Activated CD4-positive, alpha-beta memory T cell treated with anti-CD3 and anti-CD28 coated beads for 36 hours (primary cell): ENCODE measurements at places on chromosomes 16 and 17. TPM values are rescaled to one million over a fixed set of nuclear protein-coding genes. Genes with fewer than 3 reads are reported as not detected.

The CTRB1 gene
- total RNA-seq: not detected

The TRIM72 gene
- not detected for total RNA-seq

The FBXL19 gene
- total RNA-seq: 21.0 TPM

The GHDC gene
- total RNA-seq: 13.1 TPM

The SPNS2 gene
- 0.15 TPM for total RNA-seq

- no peak overlapping the region for H3K4me3 ChIP-seq
- H3K27ac ChIP-seq: no peak overlapping the region
- no peaks in the 10 kb centered on the region for H3K36me3 ChIP-seq
- no peaks in the 10 kb centered on the region for H3K4me1 ChIP-seq
- H3K27me3 ChIP-seq: no peaks in the 10 kb centered on the region
Measured at GRCh38 chr16:60302261-60302660, 1568.1 kb upstream of the GOT2 start.

DNA sequence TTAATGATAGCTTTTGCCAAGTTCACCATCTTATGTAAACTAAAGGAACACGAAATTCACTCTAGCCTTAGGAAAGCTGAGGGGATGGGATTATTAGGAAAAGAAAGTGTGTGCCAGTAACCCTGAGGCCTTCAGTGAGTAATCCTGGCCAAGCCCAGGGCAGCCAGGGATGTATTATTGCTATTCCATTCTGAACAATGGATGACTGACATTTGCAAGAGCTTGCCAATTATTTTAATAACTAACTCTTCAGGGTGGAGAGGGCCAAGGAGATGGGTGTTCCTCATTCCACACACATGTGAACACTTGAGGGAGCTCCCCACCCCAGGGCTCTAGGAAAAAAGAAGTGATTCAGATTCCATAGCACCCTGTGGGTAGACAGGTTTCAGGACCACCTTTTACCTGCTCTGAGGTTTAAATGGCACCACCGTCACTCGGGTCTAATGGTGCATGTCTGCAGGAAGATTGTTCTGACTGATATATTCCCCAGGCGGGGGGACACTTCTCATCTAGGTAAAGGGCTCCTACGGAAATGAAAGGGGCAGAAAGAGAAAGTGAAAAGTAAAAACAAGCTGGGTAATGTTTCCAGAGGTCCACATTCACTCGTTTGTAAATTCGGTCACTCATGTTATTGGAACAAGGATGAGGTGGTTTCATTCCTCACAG is 41.5 kb downstream of the TK2 start:
- H3K27ac ChIP-seq: no peak overlapping the region
- no peak overlapping the region for H3K4me3 ChIP-seq
- no peak for DNase-seq
- peaks cover 7% of the 10 kb centered on the region for H3K4me1 ChIP-seq
- no peaks in the 10 kb centered on the region for H3K27me3 ChIP-seq

DNA sequence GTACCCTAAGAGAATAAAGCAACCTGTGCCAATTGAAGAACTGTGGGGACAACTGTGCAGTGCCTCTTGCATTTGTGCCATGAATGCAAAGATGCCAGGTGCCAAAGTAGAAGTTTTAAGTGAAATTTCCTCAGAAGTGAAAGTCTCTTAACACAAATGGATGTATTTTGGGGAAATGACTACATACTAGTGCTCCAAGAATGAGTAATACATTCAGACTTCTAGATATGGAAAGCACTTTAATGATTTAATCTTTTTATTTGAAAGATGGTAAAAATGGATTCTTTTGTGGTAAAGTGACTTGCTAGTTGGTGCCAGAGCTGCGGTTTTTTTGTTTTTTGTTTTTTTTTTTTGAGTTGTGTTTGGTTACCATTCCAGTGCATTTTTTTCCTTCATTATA is 15.0 kb downstream of the UTP18 start:
- no peak overlapping the region for H3K27ac ChIP-seq
- no peak for DNase-seq
- peaks cover 63% of the 10 kb centered on the region for H3K36me3 ChIP-seq
- H3K4me3 ChIP-seq: no peak overlapping the region

DNA sequence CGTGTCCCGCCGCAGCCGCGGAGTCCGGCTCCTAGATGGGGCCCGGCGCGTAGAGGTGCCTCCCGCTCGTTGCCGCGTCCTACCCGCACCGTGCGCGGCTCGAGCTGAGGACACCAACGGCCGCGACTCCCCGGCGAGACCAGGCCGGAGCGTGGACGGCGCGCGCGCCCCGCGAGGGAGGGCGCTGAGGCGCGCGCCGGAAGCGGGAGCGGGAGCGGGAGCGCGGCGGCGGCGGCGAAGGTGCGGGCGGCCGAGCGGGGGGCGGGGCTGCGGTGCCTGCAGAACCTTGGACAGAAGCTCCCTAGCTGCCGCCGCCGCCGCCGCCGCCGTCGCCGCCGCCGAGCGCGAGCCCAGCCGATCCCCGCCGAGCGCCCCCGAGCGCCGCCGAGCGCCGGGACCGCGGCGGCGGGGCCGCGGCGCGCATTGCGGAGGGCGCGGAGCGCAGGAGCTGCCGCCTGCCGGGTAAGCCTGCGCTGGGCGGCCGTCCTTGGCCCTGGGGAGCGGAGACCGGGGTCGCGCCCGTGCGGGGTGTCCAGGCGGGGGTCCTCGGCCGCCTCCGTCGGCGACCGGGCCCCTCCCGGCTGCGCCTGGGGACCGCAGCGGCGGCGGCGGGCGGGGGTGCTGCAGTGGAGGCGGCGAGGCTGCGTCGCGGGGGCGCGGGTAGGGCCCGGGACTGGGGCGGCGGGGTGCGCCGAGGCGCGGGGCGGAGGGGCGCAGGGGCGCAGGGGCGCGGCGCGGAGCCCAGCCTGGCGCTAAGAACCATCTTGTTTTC is at the start of gene CDK5R1:
TSS of gene CDK5R1 (plus strand) at position 293 of the 772 bp plus-strand sequence. CDS start 628 bp downstream, outside the sequence.
- H3K4me1 ChIP-seq: peaks cover 51% of the 10 kb centered on the region
- H3K27ac ChIP-seq: peak within 1 kb of the TSS; percentile 86
- H3K36me3 ChIP-seq: peaks cover 34% of the 10 kb centered on the region
- peak within 1 kb of the TSS; percentile 87 for H3K4me3 ChIP-seq
- peak; percentile 82 for DNase-seq

DNA sequence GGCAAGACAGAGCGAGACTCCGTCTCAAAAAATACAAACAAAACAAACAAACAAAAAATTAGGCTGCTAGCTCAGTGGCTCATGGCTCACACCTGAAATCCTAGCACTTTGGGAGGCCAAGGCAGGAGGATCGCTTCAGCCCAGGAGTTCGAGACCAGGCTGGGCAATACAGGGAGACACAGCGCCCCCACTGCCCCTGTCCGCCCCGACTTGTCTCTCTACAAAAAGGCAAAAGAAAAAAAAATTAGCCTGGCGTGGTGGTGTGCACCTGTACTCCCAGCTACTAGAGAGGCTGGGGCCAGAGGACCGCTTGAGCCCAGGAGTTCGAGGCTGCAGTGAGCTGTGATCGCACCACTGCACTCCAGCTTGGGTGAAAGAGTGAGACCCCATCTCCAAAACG is 531 bp upstream of the CDH1 start:
- no peak for DNase-seq
- no peak overlapping the region for H3K27ac ChIP-seq
- peaks cover 26% of the 10 kb centered on the region for H3K27me3 ChIP-seq
- H3K4me3 ChIP-seq: peak overlapping the region; percentile 63
- no peaks in the 10 kb centered on the region for H3K36me3 ChIP-seq

- H3K27ac ChIP-seq: peak overlapping the region; percentile 62
- no peaks in the 10 kb centered on the region for H3K36me3 ChIP-seq
- peaks cover 15% of the 10 kb centered on the region for H3K4me1 ChIP-seq
- no peaks in the 10 kb centered on the region for H3K27me3 ChIP-seq
- peak; percentile 66 for DNase-seq
Measured at GRCh38 chr17:50931144-50931908, 65.2 kb upstream of the TOB1 start.

DNA sequence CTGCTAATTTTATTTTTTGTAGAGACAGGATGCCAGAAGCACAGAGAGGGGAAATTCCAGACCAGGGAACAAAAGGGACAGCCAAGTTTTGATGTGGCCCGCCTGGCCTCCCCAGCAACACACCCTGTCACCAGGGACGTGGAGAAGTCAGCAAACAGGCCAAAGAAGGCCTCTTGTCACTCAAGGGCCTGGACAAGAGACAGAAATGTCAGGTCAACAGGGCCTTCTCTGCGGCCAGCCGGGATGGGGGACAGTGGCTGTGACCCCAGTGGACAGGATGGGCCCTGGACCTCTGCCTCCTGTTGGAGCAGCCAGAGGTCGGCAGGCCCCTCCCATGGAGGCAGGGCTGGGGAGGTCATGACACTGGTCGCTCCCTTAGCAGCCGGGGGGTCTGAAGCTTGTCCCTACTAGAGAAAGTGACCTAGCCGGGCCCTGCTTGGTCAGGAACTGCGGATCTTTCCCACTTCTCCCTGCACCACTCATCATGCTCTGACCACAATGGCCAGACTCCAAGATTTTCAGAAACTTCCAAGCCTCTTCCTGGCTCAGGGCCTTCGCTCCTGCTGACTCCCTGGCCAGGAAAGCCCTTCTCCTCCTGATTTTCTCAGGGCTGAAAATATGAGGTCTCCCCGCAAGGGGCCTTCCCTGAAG is 9.2 kb upstream of the TVP23A start:
- no peaks in the 10 kb centered on the region for H3K27me3 ChIP-seq
- H3K27ac ChIP-seq: no peak overlapping the region
- no peak overlapping the region for H3K4me3 ChIP-seq
- no peak for DNase-seq

DNA sequence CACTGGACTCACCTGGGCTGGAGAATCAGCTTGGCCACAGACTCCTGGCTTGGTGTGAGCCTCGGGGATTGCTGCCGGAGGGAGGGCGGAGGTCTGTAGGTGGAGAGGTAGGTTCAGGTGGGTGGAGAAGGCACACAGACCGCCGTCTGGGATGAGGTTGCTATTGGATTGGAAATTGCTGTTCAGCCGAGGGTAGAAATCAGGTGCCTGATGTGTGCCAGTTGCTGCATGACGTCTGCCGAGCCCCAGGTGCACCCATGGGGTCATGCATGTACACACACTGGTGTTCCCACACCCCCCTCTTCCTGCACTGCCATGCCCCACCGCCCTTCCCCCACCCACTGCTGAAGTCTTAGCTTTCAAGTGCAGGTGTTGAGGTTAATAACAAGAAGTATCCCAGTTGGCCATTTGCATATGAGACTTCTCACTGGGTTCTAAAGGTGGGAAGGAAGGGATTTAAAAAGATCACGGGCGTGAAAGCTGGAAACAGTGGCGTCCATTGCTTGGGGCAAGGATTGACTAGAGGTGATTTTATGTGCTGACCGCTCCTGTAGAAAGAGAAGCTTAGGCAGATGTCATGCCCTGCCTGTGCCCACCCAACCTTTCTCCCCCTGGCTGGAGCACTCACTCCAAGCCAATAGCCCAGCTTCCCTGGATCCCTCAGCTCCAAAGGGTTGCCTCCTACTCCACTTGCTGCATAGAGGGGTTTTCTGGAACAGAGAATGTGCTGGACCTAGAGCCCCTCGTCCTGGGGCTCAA is 193.6 kb downstream of the CCDC182 start:
- peaks cover 12% of the 10 kb centered on the region for H3K4me1 ChIP-seq
- H3K36me3 ChIP-seq: no peaks in the 10 kb centered on the region
- H3K27me3 ChIP-seq: no peaks in the 10 kb centered on the region
- H3K4me3 ChIP-seq: no peak overlapping the region

DNA sequence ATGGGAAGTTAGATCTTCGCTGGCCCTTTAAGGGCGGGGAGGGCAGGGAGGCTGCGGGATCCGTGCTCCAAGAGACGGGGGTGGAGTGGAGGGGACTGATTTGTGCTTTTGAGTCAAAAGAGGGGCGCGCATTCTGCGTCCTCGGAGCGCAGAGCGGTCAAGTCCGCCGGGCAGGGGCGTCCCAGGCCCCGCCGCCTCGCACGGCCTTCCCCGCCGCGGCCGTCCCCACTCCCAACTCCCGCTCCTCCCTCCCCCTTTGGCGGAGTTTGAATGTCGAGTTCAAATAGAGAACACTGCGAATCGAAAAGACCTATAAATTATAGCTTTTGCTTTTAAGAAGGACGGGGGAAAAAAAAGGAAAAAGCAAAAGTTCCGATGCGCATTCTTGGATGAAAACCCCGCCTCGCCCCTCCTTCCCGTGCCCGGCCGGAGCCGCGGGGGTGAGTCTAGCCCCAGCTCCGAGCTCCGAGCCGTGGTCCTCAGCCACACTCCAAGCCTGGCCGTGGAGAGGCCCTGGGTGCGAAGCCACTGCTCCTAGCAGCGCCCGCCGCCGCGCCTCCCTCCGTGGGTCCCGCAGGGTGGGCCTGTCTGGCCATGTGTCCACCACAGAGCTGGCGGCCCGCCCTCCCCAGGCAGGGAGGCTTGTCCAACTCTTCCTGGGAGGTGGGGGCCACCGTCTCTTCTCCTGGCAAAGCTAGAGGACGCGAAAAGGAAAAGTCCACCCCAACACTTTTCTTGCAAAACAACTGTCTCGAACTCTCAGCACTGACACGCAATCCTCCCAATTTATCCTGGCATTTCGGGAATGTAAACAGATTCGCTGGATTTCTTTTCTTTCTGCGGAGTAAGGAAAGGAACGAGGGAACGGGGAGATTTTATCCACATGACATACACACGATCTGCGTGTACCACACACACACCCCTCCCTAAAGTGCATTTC is 3.6 kb downstream of the CBX8 start:
- H3K27ac ChIP-seq: no peak overlapping the region
- H3K4me3 ChIP-seq: no peak overlapping the region
- H3K27me3 ChIP-seq: peaks cover 33% of the 10 kb centered on the region
- no peaks in the 10 kb centered on the region for H3K36me3 ChIP-seq

- no peak overlapping the region for H3K27ac ChIP-seq
- H3K4me3 ChIP-seq: no peak overlapping the region
- H3K27me3 ChIP-seq: no peaks in the 10 kb centered on the region
- no peak for DNase-seq
- no peaks in the 10 kb centered on the region for H3K4me1 ChIP-seq
Measured at GRCh38 chr16:75371171-75371570, 62.1 kb downstream of the CFDP1 start.

DNA sequence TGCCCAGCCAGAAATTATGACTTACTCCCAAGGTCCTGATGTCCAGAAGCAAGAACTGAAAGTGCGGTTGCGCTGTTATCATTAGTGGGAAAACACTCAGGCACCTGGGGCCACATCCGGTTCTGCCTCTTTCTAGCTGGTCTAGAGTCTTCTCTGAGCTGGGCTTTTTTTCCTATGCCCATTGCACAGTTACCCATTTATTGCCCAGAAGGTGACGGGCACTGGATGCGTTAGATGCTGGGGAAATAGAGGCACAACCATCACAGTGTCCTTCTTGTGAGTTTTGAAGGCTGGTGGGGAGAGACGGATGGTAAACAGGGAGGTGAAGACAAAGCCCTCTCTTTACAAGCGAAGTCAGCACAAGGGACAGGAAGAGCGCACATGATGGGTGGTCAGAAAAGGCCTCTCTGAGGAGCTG is 37.7 kb downstream of the PLCG2 start:
- DNase-seq: no peak
- no peak overlapping the region for H3K27ac ChIP-seq
- peaks cover 1% of the 10 kb centered on the region for H3K36me3 ChIP-seq
- peaks cover 6% of the 10 kb centered on the region for H3K4me1 ChIP-seq
- no peak overlapping the region for H3K4me3 ChIP-seq

DNA sequence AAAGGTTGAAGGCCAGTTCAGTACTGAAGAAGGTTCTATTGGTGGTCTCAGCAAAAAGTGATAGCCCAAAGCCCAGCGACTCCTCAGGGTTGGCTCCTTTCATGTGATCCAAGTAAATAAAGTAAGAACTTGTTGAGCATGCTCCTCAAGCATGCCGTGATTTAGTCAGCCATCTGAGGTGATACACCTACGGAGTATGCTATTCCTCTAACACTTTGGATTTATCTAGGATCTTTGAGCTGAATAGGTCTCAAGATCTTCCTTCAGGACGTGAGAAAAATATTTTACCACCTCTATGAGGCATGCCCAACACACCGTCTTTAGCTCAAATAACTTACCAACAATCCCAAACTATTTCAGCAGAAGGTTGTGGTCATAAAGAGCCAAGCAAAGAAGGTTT is 153.3 kb upstream of the CORO6 start:
- H3K4me3 ChIP-seq: no peak overlapping the region
- no peak for DNase-seq
- no peaks in the 10 kb centered on the region for H3K27me3 ChIP-seq
- H3K27ac ChIP-seq: no peak overlapping the region
- H3K4me1 ChIP-seq: peaks cover 7% of the 10 kb centered on the region
